ENCODE measurements at places on chromosomes 1 and 21. TPM values are rescaled to one million over a fixed set of nuclear protein-coding genes. Genes with fewer than 3 reads are reported as not detected.

NBPF6 gene
- not detected for total RNA-seq

AK5 gene
- total RNA-seq: 0.49 TPM

DNA sequence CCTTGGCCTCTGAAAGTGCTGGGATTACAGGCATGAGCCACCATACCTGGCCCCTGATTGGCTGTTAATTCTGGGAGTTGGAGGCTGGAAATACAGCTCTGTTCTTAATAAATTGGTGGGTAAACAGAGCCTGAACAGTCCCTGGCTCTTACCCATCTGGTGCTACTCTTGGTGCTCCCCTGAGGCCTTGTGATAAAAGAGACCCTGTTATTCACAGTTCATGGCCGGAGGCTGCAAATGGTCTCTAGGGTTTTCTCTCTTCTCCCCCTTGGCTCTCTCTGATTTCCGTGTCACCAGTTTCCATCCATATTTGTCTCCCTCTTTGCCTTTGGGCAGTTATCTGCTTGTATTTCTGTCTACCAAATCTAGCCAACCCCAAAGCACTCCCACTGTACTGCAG, 17.2 kb downstream of the NFASC start:
- no peaks in the 10 kb centered on the region for H3K27me3 ChIP-seq
- H3K27ac ChIP-seq: no peak overlapping the region
- H3K36me3 ChIP-seq: no peaks in the 10 kb centered on the region
- H3K4me3 ChIP-seq: no peak overlapping the region

DNA sequence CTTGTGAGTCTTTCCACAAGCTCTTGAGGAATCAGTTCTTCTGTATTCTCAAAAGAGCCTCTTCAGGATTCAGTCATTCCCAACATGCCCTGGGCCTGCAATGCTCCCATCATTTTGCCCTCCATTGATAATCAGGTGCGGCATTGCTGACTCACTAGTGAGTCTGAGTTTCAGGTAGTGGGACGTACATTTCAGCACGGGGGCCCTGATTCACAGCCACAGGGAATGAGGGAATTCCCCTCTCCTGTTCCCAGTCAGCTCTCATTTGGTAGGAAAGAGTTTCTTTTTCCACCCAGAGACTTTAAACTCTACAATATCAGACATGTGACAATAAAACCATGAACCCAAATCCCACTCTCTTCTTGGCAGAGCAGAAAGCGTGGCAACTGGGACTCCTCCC, 3.7 kb upstream of the IRF6 start:
- DNase-seq: no peak
- no peak overlapping the region for H3K27ac ChIP-seq
- no peaks in the 10 kb centered on the region for H3K27me3 ChIP-seq

RGS18 gene
- total RNA-seq: 2.1 TPM

DNA sequence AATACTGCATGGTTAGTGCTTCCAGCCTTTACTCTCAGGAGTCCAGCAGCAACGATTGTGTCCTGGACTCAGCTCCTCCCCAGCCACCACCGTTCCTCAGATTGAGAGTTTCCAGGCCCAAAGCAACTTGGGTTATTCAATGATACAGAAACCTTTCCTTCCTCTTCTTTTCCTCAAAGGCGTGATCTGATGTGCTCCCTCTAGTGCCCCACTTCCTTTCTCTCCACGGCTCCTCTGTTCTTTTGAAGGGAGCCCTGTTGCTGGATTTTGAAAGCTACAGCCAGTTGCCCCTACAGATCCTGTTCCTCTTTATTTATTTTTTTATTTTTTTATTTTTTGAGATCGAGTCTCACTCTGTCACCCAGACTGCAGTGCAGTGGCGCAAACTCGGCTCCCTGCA, 14.1 kb downstream of the CRP start:
- no peak for DNase-seq
- no peak overlapping the region for H3K4me3 ChIP-seq
- no peaks in the 10 kb centered on the region for H3K36me3 ChIP-seq
- no peaks in the 10 kb centered on the region for H3K4me1 ChIP-seq
- H3K27ac ChIP-seq: no peak overlapping the region
- no peaks in the 10 kb centered on the region for H3K27me3 ChIP-seq

DNA sequence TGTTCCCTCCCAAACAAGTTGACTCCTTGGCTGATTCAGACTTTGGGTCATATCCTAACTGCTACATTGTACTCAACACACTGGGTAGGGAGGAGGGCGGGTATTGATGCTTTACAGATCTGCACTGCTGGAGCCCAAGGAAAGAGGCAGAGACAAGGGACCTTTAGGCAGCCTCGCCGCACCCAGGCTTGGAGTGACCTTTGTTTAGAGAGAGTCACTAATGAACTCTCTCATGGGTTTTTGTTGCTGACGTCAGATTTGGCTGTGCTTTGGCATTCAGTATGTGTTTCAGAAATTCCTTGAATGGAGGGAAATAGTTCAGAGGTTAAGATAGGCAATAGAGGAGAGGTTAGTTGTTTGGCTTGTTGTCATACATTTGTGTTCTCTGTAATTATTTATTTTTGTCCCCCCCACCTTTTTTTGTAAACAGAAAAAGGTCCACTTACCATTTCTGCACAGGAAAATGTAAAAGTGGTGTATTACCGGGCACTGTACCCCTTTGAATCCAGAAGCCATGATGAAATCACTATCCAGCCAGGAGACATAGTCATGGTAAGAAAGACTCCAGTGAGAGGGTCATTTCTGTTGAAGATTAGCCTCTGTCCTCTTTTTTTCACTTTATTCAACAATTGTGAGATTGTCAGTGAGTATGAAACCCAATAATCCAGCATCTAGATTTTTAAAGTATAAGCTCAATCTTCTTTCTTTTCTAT, 116.1 kb downstream of the ATP5PO start:
- H3K27ac ChIP-seq: no peak overlapping the region
- H3K36me3 ChIP-seq: no peaks in the 10 kb centered on the region
- no peak for DNase-seq

OR2L3 gene
- total RNA-seq: not detected
